ENCODE measurements at places on chromosomes 7 and 10.

DNA sequence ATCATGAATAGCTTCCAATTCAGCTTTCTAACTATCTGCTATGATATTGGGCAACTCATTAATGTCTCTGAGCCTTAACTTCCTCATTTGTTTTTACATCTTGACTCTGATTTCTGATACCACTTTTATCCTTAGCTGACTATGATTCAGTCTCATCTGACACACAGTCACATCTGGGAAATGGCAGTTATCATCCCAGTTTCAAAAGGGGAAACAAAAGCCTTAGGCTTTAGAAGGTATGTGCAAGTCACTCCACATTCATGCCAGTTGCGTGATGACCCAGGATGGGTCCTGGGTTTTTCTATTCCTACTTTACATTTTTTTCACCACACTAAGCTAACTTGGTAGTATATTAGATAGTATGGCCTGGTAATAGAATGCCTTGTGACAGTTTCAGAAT, 12.7 kb downstream of the SCIN start:
- H3K36me3 ChIP-seq: no peaks in the 10 kb centered on the region
- no peaks in the 10 kb centered on the region for H3K4me1 ChIP-seq
- H3K27me3 ChIP-seq: no peaks in the 10 kb centered on the region
- no peak overlapping the region for H3K27ac ChIP-seq
- DNase-seq: no peak
- no peak overlapping the region for H3K4me3 ChIP-seq

GRCh38 chr10:43731486-43731885, 82.8 kb upstream of the ZNF32 start:
- H3K27me3 ChIP-seq: no peaks in the 10 kb centered on the region
- H3K4me3 ChIP-seq: no peak overlapping the region
- H3K4me1 ChIP-seq: no peaks in the 10 kb centered on the region

DNA sequence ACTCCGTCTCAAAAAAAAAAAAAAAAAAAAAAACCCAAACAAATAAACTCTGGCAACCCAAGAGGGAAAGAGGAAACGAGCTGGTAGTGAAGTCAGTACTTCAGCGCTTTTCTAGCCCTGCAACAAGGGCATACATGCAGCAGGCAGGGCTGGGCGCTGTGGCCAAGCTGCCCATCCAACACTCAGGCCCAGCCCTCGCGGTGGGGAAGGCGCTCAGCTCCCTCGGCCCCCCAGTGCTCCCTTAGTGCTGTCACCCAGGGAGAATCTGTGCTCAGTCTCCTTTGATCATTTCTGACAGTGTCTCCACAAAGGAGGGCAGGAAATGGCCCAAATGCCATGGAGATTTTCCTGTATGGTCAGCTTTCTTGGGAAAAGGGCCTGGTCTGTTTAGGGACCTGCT, 97.2 kb downstream of the SMURF1 start:
- H3K27ac ChIP-seq: no peak overlapping the region
- H3K4me1 ChIP-seq: peaks cover 4% of the 10 kb centered on the region
- no peak overlapping the region for H3K4me3 ChIP-seq
- no peak for DNase-seq

DNA sequence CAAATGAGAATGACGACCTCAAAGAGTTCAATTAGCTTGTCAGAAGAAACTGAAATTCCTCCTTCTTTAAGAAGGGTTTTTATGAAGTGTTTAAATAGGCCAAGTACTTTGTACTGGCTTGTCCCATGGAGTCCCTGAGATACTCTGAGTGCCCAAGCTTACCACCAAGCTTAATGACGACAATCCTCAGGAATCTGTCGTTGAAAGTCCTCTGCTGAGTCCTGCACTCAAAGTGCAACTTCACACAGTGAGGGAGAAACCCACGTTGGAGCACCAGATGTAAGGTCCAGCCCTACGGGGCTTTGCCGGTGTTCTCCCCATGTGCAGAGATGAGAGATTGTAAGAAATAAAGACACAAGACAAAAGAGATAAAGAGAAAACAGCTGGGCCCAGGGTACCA, 42.8 kb upstream of the AKR1C2 start:
- no peak overlapping the region for H3K4me3 ChIP-seq
- DNase-seq: no peak
- no peaks in the 10 kb centered on the region for H3K36me3 ChIP-seq
- H3K27ac ChIP-seq: no peak overlapping the region

DNA sequence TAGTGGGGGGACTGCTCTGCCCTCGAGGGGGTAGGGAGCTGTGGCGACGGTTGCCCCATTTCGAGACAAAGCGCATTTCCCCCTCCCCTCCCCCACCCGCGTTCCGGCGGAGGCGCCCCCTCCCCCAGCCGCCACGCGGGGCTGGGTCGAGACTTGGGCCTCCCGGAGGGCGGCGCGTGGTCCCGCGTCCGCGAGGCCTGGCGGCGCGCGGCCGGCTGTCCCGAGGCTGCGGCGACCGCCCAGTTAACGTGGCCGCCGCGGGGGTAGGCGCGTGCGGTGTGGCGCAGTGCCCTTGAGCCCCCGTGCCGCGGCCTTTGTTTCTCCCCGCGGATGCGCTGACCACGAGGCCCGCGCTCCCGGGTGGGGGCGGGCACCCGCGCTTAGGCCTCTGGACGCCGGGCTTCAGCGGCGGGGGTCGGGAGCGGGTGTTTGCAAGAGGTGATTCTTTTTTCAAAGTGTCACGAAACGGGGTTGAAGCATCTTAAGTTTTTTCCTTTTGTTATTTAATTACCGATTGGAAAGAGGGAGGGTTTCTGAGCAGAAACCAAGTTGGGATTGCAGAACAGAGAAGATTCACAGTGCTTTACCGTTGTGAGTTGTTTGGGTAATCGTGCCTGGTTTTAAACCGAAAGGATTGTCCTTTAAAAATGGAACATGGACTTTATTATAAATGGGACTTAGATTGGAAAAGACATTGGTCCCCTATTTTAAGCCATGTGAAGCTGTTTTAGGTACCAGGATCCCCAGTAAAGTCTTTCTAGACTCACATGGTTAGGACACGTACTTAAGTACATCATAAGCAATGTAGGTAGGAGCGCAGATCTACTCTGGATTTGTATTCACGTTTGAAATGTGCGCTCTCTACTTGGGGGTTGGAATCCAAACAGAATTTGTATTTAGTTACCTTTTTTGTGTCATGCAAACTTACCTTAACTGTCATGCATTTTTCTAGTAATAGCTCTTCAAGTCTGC, 760 bp downstream of the CBX3 start:
- no peaks in the 10 kb centered on the region for H3K4me1 ChIP-seq
- peaks cover 4% of the 10 kb centered on the region for H3K36me3 ChIP-seq
- peak overlapping the region; percentile 75 for H3K4me3 ChIP-seq

DNA sequence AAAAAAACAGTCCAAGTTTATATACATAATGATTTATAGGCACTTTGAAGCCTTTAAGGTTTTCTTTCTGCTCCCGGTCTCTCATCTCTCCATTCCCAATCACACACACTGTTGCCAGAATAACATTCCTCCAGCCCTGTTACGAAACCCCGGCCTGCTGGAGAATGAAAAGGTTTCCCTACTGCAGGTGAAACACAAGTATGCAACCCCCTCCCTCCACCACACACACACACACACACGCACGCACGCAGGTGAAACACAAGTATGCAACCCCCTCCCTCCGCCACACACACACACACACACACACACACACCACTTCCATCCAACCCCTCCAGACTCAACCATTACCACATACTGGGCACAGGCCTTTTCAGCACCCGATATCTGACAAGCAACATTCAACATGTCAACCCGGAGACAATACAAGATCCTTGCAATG, 87.5 kb downstream of the PARD3 start:
- H3K4me1 ChIP-seq: peaks cover 14% of the 10 kb centered on the region
- no peaks in the 10 kb centered on the region for H3K36me3 ChIP-seq
- H3K27ac ChIP-seq: no peak overlapping the region

DNA sequence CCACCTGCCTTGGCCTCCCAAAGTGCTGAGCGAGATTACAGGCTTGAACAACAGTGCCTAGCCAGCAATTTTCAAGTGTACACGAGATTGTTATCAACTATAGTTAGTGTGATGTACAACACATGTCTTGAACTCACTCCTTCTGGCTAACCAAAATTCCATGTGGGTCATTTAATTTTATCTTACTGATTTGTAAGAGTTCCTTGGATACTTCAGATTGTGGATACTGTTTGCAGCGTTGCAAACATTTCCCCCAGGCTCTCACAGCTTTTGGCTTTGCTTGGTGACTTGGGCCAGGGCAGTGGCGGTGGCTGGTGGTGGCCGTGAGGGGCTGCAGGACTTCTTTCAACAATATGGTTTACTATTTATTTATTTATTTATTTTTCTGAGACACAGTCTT, 8.5 kb upstream of the TMEM270 start:
- H3K27me3 ChIP-seq: peaks cover 2% of the 10 kb centered on the region
- H3K4me3 ChIP-seq: no peak overlapping the region
- no peaks in the 10 kb centered on the region for H3K4me1 ChIP-seq
- no peak overlapping the region for H3K27ac ChIP-seq
- peak; percentile 33 for DNase-seq

DNA sequence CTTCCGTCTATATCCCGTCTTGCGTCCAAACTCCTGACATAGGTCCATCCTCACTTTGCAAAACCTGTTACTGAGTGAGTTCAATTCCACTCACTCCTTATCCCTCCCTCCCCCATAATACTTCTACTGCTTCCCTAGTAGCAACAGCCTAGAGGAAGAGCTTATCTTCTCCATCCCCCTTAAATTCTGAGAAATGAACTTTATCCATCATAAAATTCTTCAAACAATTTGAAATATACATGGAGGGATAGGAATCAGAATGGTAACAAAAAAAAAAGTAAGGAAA, 27.6 kb downstream of the SEMA3C start:
- no peaks in the 10 kb centered on the region for H3K4me1 ChIP-seq
- no peaks in the 10 kb centered on the region for H3K36me3 ChIP-seq
- DNase-seq: no peak
- no peak overlapping the region for H3K27ac ChIP-seq
- H3K4me3 ChIP-seq: no peak overlapping the region

GRCh38 chr10:1274701-1275544, 218.7 kb downstream of the WDR37 start:
- no peak overlapping the region for H3K4me3 ChIP-seq
- no peaks in the 10 kb centered on the region for H3K36me3 ChIP-seq
- H3K27me3 ChIP-seq: no peaks in the 10 kb centered on the region
- DNase-seq: peak; percentile 58
- no peaks in the 10 kb centered on the region for H3K4me1 ChIP-seq
- no peak overlapping the region for H3K27ac ChIP-seq

- no peak overlapping the region for H3K4me3 ChIP-seq
- no peak overlapping the region for H3K27ac ChIP-seq
- H3K36me3 ChIP-seq: no peaks in the 10 kb centered on the region
- DNase-seq: peak; percentile 64
- peaks cover 2% of the 10 kb centered on the region for H3K27me3 ChIP-seq
These were observed 495.2 kb downstream of the GLRX3 start for GRCh38 chr10:130631142-130632096.

DNA sequence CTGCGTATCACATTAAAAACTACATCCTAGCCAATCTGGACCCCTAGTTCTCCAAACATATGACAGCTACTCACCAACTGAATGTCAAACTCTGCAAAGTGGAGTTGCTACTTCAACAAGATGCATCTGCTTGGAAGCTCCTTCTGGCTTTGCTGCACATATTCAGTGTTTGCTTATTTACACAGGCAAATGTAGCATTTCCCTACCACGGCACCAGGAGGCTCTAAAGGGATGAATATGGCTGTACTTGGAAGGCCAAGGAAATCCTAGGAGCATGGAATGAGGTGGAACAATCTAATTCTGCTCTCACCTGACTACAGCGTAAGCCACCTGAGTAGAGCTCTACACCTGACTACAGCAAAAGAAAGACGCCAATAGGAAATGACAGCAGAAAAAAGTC, 39.7 kb downstream of the MTPAP start:
- no peaks in the 10 kb centered on the region for H3K4me1 ChIP-seq
- peaks cover 5% of the 10 kb centered on the region for H3K36me3 ChIP-seq
- DNase-seq: no peak
- H3K27me3 ChIP-seq: no peaks in the 10 kb centered on the region

DNA sequence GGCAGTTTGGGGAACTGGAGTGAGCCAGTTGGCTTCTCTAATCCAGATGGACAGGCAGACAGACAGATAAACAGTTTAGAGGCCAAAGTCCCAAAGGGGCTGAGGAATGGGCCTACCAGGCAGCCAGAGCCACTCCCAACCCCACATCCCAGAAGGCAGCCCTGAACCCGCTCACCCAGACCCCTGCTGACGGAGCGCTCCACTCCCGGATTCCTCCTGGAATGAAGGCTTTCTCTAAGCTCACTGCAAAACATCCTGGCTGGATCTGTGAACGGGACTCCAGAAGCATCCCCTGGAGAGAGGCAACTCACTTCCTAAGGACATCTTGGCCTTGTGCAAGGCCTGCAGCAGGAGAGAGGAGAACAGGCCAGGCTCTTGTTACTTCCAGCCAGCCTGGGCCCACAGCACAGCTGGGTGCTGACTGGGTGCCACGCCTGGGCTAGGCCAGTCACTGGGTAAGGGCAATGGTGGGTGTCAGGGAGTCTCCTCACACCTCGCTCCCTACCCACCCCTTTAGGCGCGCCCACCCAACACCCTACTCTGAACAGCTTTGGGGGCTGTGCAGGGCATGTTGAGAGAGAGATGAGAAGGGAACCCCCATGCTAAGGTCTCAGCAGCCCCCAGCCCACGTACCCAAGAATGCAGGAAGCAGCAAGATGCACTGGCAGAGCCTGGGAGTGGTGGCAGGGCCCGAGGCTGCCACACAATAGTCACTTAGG, 168.6 kb upstream of the ZMIZ1 start:
- no peaks in the 10 kb centered on the region for H3K27me3 ChIP-seq
- no peak overlapping the region for H3K4me3 ChIP-seq
- H3K27ac ChIP-seq: no peak overlapping the region
- H3K4me1 ChIP-seq: no peaks in the 10 kb centered on the region
- peak; percentile 87 for DNase-seq

Measured in kidney (tissue), 22 donors.